ENCODE measurements at places on chromosomes 2 and 18.

DNA sequence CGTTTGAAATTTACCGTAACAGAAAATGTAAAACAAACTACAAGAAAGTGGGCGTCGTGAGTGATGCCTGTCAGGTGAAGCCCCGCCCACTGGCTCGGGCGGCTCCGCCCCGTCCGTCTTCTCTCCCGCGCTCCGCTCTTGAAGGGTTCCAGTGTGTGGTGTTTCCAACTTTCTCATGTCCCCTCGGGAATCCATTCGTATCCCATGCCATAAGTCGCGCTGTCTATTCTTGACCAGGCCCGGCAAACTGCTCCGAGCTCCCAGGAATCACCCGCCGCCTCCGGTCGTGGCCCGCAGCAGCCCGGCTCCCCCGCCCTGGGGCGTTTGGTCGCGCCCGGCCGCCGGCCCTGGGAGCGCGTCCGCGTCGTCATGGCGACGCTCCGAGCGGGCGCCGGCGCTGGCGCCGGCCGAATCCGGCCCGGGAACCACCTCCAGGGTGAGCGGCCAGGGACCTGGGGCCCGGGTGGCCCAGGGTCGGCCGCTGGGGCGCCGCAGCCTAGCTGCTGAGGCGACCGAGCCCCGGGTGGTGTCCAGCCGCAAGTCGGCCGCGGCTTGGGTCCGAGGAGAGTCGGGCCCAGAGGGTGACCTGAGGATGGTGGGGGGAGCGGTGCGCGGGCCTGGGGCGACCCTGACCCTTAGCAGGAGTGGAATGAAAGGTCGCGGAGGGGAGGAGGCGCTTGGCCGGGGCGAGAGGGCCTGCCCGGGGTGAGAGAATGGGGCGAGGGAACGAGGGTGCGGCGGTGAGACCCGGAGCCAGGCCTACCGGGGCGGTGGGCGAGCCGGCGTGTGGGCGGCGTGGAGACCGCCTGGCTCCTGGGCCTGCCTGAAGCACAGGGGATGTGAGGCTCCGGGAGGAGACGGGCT, at the start of gene CFAP221:
TSS of gene CFAP221 (plus strand) at position 375 of the 864 bp plus-strand sequence. CDS start 1,683 bp downstream, outside the sequence.
- DNase-seq = no peak

DNA sequence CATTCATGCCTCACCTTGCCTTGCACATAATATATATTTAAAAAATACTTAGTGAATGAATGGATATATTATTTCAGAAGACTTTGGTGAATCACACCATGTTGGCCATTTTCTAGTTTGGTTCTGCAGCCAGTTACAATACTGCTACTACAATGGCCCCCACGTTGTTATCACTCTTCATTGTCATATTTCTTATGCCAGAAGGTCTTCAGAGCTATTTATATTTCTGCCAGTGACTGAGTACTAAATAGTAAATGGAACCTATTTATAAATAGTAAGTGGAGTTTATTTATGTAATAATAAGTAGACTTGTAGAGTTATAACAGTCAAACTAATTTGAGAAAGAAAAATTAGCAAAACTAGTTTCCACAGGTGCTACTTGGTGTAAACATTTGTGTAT, 516.6 kb upstream of the SYT4 start:
- no peak for DNase-seq

DNA sequence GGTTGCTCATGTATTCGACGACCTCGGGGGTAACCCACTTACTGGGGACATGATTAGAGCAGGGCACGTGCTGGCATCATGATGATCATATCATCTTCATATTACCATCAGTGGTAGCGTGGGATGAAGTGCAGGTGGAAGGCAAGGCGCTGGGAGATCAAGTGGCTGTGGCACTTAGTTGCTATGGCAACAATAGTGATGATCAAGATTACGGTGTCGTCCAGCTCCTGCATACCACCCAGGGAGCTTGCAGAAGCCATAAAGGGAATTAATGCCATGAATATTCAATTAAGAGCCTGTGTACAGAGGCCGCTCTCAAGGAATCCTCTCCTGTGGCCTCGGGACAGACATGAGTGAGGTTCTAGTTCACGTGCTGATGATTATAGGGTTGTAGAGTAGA, 237.2 kb upstream of the COPS8 start:
- no peak for DNase-seq

DNA sequence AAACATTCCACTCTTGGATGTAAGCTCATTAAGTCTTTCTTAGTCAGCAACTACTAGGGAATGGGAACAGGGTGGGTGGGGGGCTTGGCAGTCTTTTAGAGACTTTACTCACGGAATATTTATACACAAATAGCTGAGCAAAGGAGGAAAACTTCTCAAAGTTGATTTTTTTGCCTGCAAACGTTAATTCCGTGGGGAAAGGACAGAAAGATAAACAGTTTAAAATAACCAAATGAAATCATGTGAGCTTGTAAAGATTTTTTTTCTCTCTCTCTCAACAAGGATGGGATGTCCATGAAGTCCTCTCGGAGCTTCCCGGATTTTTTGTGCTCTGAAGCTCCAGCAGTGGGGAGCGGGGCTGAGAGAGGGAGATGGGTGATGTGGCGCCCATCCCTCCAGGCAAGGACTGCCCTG, 32.2 kb upstream of the MAT2A start:
- no peak for DNase-seq

DNA sequence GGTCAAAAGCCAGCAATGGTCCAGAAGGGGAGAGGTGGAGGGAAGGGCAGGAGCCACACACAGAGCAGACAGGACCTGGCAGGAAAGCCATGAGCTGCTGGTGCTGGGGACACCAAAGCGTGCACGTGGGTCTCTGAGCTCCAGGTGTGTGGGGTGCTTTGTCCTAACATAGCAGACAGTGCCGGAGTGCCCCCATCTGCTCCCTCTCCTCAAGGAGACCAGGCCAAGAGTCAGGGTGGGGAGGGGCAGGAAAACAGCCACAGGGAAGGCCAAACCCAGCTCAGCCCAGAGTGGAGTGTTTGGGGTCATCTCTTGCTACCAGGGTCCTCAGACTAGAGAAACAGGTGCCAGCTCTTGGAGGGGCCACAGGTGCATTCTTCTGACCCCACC, 4.2 kb upstream of the GPC1 start:
- no peak for DNase-seq

DNA sequence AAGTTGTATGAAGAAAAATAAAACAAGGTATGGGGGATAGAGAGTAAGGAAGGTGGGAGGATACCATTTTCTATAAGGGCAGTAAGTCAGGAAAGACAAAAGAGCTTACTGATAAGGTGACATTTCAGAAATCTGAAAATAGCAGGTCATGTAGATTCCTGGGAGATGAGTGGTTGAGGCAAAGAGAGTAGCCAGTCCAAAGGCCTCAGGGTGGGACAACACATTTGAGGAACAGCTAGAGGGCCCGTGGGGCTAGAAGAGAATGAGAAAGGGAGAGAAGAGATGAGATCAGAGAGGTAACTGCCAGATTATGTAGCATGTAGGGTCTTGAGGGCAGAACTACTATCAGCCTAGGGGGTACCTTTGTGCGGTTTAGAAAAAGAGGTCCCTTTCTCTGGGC, 2.9 kb downstream of the CLHC1 start:
- no peak for DNase-seq

DNA sequence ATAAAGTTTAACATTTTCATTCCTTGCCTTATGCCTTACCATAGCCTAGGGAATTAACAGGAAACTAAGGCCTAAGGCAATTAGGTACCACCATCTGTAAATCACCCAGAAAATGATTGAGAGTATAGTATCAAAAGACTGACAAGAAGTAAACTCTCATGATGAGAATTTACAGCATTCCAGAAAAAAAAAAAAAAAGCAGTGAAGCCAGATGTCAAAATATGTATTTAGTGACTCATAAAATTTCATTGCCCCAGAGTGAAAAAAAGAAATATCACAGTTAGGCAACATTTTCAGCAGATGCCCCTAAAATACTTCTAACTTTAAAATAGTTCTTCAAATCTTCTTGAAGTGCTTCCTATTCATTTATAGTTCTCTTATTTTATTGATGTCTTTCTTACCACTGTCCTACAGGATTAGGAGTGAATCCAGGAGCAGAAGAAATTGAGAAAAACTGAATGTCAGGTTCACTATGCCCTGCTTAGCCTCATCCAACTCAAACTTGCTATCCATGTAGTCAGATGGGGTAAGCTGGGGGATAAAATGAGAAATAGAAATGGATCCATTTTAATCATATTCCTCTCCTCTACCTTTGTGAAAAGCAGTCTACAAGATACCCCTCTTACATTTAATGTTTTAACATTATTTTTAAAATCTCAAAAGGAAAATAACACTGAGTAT, 57.3 kb upstream of the TANK start:
- no peak for DNase-seq

DNA sequence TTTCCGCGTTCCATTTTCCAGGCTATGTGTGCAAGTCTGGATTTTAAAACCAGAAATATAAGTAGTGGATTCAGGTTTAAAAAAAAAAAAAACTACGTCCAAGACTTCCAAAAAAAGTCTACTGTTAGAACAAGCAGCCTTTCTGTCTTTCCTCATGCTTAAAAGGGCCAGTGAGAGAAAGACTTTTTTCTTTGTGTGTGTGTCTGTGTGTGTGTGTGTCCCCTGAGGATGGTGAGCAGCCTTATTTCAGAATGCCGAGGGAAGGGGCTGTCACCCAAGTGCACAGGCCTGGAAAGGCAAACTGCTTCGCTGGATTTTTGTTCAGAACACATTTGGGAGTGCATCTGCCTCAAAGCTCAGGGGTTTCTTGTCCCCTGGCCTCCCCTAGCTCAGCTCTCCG, 98.8 kb downstream of the ZBTB7C start:
- no peak for DNase-seq

DNA sequence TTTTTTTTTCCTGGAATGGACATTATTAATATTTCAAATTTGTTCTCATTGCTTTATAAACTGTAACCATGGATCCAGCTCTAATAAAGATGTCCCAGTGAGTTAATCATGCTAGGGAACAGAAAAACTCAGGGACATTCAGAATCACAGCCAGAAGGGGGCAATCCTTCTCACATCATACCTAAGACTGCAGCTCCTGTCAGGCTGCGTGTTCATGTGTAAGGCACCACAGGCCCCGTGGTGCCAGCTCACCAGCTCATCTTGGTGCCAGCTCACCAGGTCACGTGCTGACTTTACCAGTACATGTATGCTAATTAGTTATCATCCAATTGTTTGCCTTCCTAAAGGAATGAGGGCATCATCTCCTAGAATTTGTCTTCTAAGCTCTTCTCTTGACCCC, 84.7 kb upstream of the NEDD4L start:
- no peak for DNase-seq

DNA sequence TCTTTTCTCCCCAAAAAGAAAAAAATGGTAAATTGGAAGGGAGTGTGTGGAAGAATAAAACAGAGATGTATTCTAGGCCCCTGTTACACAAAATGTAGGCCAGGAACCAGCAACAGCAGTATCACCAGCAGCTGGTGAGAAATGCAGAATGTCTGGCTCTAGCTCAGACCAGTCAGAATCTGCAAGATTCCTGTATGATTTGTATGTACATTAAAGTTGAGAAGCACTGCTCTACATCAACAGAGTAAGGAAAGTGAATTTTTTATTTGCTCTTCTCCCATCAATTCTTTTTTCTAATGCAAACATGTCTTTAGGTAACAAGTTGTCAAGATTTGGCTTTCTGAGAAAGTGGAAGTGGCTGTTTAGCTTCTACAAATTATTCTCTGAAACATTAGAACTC, 235.4 kb upstream of the FANCL start:
- no peak for DNase-seq

DNA sequence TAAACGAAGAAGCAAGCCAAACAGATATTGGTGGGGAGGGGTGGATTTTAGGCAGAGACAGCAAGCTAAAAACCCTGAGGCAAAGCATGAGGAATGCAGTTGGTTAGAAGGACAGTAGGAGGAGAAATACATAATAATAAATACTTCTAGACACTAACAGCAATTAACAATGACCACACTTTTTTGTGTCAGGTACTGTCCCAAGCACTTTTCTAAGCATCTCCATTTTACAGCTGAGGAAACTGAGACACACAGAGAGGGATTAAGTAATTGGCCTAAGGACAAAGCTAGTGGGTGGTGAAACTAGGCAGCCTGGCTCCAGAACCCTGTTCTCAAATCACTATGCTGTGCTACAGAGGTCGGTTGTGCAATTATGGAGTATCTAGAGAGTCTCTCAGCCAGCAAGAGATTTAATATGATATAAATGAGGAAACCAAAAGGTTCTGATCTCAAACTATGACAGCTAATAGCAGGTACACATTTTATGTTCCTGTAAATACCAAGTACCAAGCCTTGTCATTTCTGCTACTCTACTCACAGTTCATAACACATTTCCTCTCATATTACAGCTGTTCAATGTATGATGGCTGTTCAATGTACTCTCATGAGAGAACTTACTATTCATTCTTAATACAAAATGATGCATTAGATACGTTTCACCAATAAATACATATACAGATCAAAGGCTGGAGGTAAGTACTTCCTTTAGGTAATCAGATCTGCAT, 5.3 kb downstream of the MAP4K3 start:
- no peak for DNase-seq

DNA sequence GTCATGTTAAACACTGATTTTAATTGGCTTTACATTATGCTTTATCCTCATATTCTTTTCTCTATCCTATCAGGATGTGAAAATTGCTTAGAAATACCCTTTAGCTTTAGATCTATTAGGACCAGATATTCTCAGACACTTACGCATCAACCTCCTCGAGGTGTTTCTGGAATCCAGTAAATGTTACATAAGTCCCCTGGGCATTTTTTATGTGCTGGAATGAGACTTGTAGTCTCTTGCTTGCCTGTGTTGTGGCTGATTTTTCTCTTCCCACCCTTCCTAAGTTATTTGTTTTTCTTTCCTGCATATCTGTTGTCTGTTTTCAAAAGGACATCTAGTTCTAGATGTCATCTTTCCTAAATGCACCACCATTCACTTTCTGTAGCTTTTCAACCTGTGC, 197.1 kb downstream of the CCDC85A start:
- DNase-seq = no peak

GRCh38 chr2:200212862-200213425, 93.5 kb upstream of the SPATS2L start:
- DNase-seq = no peak

DNA sequence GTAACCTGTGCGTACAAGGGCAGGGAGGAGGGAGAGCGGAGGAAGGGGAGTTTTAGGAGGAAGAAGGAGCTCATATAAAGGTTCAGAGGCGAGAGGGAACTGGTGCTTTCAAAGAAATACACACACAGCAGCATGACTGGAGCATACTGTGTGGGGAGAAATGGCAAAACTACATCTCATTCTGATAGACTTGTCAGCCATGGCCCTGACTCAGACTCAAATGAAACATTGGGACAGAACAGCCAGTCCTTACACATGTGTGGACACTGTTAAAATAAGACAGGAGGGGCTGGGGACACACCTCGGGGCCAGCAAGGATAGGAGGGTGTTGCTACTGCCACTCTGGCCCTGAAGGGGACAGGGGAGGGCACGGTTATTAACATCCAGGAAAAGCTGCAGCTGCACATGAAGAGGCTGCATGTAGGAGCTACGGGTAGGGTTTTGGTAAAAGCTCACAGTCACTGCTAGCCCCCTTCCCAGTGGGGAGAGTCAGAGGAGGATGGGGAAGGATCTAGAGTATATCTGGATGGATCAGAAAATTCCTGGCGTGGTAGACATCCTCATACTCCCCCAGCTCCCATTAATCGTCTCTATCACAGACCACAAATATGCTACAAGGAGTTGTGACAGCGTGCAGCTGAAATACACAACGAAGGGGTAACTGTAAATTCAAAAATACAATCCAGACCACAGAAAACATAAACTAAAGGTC, 110.5 kb downstream of the GATA6 start:
- no peak for DNase-seq

GRCh38 chr2:174553811-174554493, 43.7 kb downstream of the WIPF1 start:
- DNase-seq = no peak

GRCh38 chr18:68826121-68826520, 28.2 kb downstream of the CCDC102B start:
- no peak for DNase-seq

Data from stimulated activated CD8-positive, alpha-beta memory T cell treated with anti-CD3 and anti-CD28 coated beads, Interleukin-4, amount 100 ng/mL, for 4 hours (primary cell).